HT1080 (cell line): ENCODE measurements at places on chromosomes 1 and 21. TPM values are rescaled to one million over a fixed set of nuclear protein-coding genes. Genes with fewer than 3 reads are reported as not detected.

DNA sequence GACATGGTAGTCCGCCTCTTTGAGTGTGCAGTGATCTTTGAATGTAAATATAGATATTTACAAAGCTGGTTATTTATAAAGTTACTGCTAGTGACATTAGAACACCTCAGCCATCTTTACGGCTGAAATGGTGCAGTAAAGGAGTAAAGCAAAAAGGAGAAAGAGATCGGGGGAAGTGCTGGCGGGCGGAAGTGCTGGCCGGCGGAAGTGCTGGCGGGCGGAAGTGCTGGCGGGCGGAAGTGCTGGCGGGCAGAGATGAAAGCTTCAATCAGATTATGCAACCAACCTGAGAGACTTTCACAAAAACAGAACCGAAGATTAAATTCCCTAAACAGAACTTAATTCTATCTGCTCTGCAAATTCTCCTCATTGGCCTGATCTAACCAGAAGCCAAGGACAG is 1.4 kb upstream of the OR14A16 start:
- DNase-seq = no peak

DNA sequence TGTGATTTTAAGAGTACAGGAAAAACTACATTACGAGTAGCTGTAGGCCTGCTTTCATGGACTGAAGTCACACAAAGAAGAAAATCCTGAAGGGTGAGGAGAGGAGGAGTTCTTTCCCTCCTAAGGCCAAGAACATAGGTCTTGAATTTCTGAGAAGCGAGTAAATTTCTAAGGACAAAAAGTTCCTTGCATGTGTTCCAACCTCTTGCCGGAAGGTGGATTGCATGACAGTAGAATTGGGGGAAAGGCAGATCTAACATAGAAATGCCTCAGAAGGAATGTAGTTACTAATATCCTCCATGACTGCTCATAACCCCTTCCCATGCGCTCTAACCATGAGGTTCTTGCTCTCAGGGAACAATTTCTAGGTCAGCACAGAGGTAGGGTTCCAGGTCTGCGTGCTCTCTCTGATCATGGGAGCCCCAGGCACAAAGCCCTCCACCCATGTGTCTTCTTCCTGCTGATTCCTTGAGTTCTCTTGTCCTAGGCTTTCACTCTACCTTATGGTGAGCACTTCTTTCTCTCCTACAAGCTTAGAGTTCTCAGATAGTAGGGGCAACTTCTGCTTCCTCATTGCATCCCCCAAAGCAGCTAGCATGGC is 13.7 kb downstream of the CD2 start:
- no peak for DNase-seq

- DNase-seq = no peak
Observed at GRCh38 chr1:12486401-12487005, 131.5 kb downstream of the DHRS3 start.

- no peak for DNase-seq
Observed at GRCh38 chr1:78081980-78082860, 36.5 kb downstream of the GIPC2 start.

DNA sequence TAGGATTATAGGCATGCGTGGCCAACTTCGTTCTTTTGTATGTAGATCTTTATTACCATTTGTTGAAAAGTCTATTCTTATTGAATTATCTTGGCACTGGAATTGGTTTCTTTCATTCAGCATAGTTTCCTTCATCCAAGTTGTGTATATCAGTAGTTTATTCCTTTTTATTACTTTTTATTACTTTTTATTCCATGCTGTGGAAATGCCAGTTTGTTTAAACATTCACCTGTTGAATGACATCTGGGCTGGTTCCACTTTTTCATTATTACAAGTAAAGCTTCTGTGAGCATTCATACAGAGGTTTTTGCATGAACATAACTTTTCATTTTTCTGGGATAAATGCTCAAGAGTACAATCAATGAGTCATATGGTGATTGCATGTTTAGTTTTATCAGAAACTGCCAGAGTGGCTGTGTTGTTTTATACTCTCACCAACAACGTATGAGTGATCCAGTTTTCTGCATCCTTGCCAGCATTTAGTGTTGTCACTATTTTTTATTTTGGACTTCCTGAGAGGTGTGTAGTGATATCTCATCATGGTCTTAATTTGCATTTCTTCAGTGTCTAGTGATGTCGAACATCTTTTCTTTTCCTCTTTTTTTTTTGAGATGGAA is 28.6 kb downstream of the PTPRU start:
- peak; percentile 16 for DNase-seq

GRCh38 chr1:222781251-222781650 is 33.6 kb upstream of the DISP1 start:
- DNase-seq = no peak

GRCh38 chr1:150763018-150763417 is 2.6 kb downstream of the CTSS start:
- DNase-seq = no peak

- no peak for DNase-seq
Observed at GRCh38 chr21:24583473-24583872, 1023.8 kb downstream of the MRPL39 start.

- DNase-seq = no peak
Observed at GRCh38 chr1:13619909-13620308, 36.3 kb downstream of the PDPN start.

DNA sequence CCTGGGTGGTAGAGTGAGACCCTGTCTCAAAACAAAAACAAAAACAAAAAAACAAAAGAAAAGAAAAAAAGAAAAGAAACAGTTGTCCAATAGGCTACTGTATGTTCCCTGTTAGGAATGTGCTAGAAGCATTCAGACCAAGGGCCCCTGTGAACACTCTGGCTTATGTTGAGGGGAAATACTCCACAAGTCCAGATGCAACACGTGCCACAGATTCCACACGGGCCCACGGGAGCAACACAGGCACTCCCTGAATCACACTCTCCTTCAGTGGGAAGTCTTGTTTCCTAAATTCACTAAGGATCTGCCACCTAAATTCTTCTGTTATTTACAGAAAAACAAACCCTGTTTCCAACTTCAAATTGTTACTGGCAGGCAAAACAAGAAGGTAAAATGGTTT is 291.1 kb downstream of the PCP4 start:
- no peak for DNase-seq

DNA sequence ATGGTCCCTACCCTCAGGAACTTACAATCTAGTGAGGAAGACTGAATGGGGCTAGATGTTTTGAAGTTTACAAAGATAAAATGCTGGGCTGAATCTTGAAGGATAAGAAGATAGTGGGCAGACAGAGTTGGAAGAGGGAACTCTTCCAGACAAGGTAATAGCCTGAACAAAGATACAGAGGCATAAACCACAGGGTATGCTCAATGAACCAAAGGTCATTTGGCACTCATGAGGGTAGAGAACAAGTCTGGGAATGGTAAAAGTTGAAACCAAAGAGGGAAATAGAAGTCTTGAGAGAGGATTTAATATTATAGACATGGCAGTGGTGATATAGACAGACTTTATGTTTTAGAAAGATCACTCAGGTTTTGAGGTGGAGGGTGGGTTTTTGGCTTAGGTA is 48.1 kb upstream of the ZSWIM5 start:
- no peak for DNase-seq

MYBPH gene
- total RNA-seq = not detected in 2 replicates

ADAMTSL4 gene
- total RNA-seq = 0.06 and 0.47 TPM in 2 replicates

GRCh38 chr1:202155478-202156021 is 4.9 kb downstream of the PTPN7 start:
- peak; percentile 19 for DNase-seq

SPRR1B gene
- not detected in 2 replicates for total RNA-seq

SPRR2A gene
- total RNA-seq = not detected in 2 replicates

SPRR5 gene
- total RNA-seq = not detected in 2 replicates

MIXL1 gene
- total RNA-seq = not detected in 2 replicates
